ENCODE measurements at places on chromosomes 6 and 20. TPM values are rescaled to one million over a fixed set of nuclear protein-coding genes. Genes with fewer than 3 reads are reported as not detected.

PTPRT gene
- not detected for total RNA-seq

TUBB2B gene
- 0.41 TPM for total RNA-seq

HLA-DOA gene
- total RNA-seq, result 0.37 TPM

HMGCLL1 gene
- not detected for total RNA-seq

TLDC2 gene
- total RNA-seq, result not detected

HSD17B8 gene
- 14.7 TPM for total RNA-seq

DDR1 gene
- 13.7 TPM for total RNA-seq

CFB gene
- not detected for total RNA-seq

- peaks cover 2% of the 10 kb centered on the region for H3K4me1 ChIP-seq
- H3K27me3 ChIP-seq, result no peaks in the 10 kb centered on the region
- H3K27ac ChIP-seq, result no peak overlapping the region
- no peaks in the 10 kb centered on the region for H3K36me3 ChIP-seq
Observed at GRCh38 chr6:10595731-10596664, 74.8 kb downstream of the GCNT2 start.

- H3K27ac ChIP-seq, result no peak overlapping the region
- DNase-seq, result no peak
- H3K4me1 ChIP-seq, result no peaks in the 10 kb centered on the region
- no peak overlapping the region for H3K4me3 ChIP-seq
- H3K36me3 ChIP-seq, result no peaks in the 10 kb centered on the region
Observed at GRCh38 chr6:56497240-56497639, 145.4 kb downstream of the DST start.

- no peaks in the 10 kb centered on the region for H3K27me3 ChIP-seq
- no peak overlapping the region for H3K4me3 ChIP-seq
- H3K27ac ChIP-seq, result no peak overlapping the region
- no peaks in the 10 kb centered on the region for H3K36me3 ChIP-seq
- H3K4me1 ChIP-seq, result no peaks in the 10 kb centered on the region
Observed at GRCh38 chr6:1735239-1735803, 125.6 kb downstream of the FOXC1 start.

- H3K4me3 ChIP-seq, result no peak overlapping the region
- no peaks in the 10 kb centered on the region for H3K27me3 ChIP-seq
- DNase-seq, result no peak
- H3K4me1 ChIP-seq, result peaks cover 11% of the 10 kb centered on the region
- H3K27ac ChIP-seq, result no peak overlapping the region
Observed at GRCh38 chr6:162056745-162057144, 670.8 kb downstream of the PRKN start.

- no peak overlapping the region for H3K4me3 ChIP-seq
- DNase-seq, result no peak
- no peaks in the 10 kb centered on the region for H3K36me3 ChIP-seq
- H3K4me1 ChIP-seq, result peaks cover 1% of the 10 kb centered on the region
- no peak overlapping the region for H3K27ac ChIP-seq
Observed at GRCh38 chr6:25535632-25536225, 116.3 kb upstream of the SCGN start.

GRCh38 chr6:66949191-66949661 is 1242.2 kb upstream of the EYS start:
- H3K36me3 ChIP-seq, result no peaks in the 10 kb centered on the region
- H3K27ac ChIP-seq, result no peak overlapping the region
- H3K4me3 ChIP-seq, result no peak overlapping the region

GRCh38 chr6:7313505-7314165 is 636 bp upstream of the SSR1 start:
- peak overlapping the region; percentile 93 for H3K27ac ChIP-seq
- H3K4me1 ChIP-seq, result peaks cover 22% of the 10 kb centered on the region
- no peaks in the 10 kb centered on the region for H3K27me3 ChIP-seq
- H3K36me3 ChIP-seq, result peaks cover 37% of the 10 kb centered on the region
- peak overlapping the region; percentile 100 for H3K4me3 ChIP-seq
- no peak for DNase-seq

DNA sequence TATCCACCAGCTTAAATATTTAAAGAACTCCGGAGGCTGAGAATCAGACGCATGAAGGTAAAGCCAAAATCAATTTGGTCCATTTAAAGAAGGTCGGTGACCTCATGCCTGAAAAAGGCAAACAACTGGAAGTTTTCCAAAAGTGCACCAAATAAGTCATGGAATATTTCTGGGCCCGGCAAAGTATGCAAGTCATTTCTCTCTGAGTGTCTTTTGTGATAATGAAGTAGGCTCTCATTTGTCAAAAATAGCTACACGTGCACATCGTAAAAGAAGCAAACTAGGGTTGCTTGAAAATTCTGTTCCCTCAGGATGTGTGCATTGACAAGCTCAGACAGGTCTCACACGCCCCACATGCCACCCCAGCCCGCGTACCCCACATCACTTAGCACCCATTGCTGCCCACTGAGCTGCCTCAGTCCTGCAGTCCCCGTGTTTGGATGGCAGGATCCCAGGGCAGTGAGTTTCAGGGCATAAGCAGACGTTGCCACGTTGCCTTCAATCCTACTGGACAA is 20.5 kb upstream of the PYGB start:
- no peaks in the 10 kb centered on the region for H3K36me3 ChIP-seq
- no peak overlapping the region for H3K4me3 ChIP-seq
- peaks cover 7% of the 10 kb centered on the region for H3K4me1 ChIP-seq
- no peak overlapping the region for H3K27ac ChIP-seq
- H3K27me3 ChIP-seq, result no peaks in the 10 kb centered on the region

- H3K27me3 ChIP-seq, result no peaks in the 10 kb centered on the region
- DNase-seq, result no peak
- no peaks in the 10 kb centered on the region for H3K36me3 ChIP-seq
- H3K27ac ChIP-seq, result no peak overlapping the region
- no peaks in the 10 kb centered on the region for H3K4me1 ChIP-seq
Observed at GRCh38 chr20:30595698-30596097, 661.8 kb upstream of the DEFB115 start.

- no peaks in the 10 kb centered on the region for H3K4me1 ChIP-seq
- H3K27me3 ChIP-seq, result peaks cover 3% of the 10 kb centered on the region
- DNase-seq, result no peak
- H3K4me3 ChIP-seq, result no peak overlapping the region
- H3K27ac ChIP-seq, result no peak overlapping the region
- no peaks in the 10 kb centered on the region for H3K36me3 ChIP-seq
Observed at GRCh38 chr20:47159166-47159565, 197.3 kb downstream of the ZMYND8 start.

- DNase-seq, result no peak
- H3K27ac ChIP-seq, result no peak overlapping the region
- H3K27me3 ChIP-seq, result no peaks in the 10 kb centered on the region
- H3K4me3 ChIP-seq, result no peak overlapping the region
- H3K36me3 ChIP-seq, result no peaks in the 10 kb centered on the region
Observed at GRCh38 chr6:164283574-164283973, 869.1 kb downstream of the QKI start.

DNA sequence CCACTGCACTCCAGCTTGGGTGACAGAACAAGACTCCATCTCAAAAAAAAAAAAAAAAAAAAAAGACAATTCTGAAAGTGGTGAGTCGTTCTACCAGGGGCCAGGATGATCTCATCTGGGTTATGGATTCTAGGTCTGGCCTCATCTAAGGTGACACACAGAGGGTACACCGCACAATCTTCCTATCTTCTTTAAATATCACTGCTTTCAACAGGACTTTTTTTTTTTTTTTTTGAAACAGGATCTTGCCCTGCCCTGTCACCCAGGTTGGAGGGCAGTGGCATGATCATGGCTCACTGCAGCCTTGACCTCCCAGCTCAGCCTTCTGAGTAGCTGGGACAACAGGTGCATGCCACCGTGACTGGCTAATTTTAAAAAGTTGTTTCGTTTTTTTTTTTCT is 67.7 kb downstream of the SLC16A10 start:
- peaks cover 10% of the 10 kb centered on the region for H3K4me1 ChIP-seq
- no peak for DNase-seq
- no peaks in the 10 kb centered on the region for H3K36me3 ChIP-seq
- no peak overlapping the region for H3K4me3 ChIP-seq

GRCh38 chr6:145850671-145851070 is 36.1 kb upstream of the FBXO30 start:
- H3K4me3 ChIP-seq, result no peak overlapping the region
- no peaks in the 10 kb centered on the region for H3K4me1 ChIP-seq
- H3K27me3 ChIP-seq, result no peaks in the 10 kb centered on the region
- no peaks in the 10 kb centered on the region for H3K36me3 ChIP-seq

- peak overlapping the region; percentile 99 for H3K27ac ChIP-seq
- H3K4me3 ChIP-seq, result peak overlapping the region; percentile 79
- no peaks in the 10 kb centered on the region for H3K27me3 ChIP-seq
- H3K4me1 ChIP-seq, result peaks cover 52% of the 10 kb centered on the region
- DNase-seq, result no peak
Observed at GRCh38 chr6:149483849-149484655, 762 bp downstream of the ZC3H12D start.

DNA sequence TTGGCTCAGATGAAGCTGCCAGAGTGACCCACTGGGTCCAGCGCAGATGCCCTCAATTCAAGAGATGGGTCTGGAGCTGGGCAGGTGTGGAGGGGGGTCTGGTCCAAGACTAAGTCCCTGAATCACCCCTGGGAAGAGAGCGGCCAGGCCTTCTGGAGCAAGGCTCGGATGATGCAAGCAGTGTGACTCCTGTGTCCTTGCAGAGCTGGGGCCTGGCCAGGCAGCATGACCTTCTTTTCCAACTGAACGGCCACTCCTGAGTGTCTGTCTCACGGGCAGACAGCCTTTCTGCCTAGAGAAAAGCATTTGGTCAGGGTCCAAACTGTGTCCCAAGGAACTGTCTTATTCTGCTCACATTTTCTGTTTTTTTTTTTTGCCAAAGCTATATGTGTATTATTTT is 42.6 kb upstream of the FNDC1 start:
- DNase-seq, result no peak
- H3K4me3 ChIP-seq, result no peak overlapping the region
- H3K4me1 ChIP-seq, result no peaks in the 10 kb centered on the region
- peaks cover 18% of the 10 kb centered on the region for H3K27me3 ChIP-seq

- no peak for DNase-seq
- H3K4me1 ChIP-seq, result no peaks in the 10 kb centered on the region
- no peak overlapping the region for H3K4me3 ChIP-seq
- H3K27ac ChIP-seq, result no peak overlapping the region
Observed at GRCh38 chr20:51265361-51265760, 242.5 kb upstream of the KCNG1 start.

DNA sequence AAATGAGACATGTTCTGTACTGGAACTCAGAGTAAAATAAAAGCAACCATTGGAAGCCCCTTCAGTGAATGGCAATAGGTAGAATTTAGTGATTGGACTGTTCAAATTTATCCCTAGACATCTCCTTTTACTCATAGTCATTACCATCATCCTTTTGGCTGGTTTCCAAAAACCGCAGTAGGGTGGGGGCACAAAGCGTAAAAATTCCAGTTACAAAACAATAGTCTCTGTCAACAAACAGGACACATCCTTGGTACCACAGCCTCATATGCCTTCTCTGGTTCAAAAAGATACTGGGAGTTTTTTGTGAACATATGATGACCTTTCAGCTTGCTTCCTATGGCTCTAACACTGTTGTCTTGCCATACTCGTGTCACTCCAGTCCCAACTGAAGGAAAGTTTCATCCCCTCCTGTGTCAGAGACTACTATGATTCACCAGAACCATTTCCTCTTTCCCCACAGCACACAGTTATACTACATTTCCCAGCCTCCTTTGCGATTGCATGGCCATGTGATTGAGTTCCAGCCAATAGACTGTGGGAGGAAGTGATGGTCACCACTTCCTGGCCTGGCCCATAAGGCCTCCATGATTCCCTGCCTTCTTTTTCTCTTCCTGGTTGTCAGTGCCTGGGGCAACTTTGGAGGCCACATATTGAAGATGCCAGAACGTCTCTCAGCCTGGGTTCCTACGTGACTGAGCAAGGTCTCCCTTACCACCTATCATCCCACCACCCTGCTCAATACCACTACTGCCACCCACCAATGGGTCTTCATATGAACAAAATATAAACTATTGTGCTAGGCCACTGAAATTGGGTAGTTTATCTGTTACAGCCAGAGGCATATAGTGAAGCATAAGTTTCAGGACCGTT is 162.4 kb downstream of the ID4 start:
- no peaks in the 10 kb centered on the region for H3K36me3 ChIP-seq
- DNase-seq, result no peak
- no peak overlapping the region for H3K27ac ChIP-seq
- H3K4me3 ChIP-seq, result no peak overlapping the region
- no peaks in the 10 kb centered on the region for H3K4me1 ChIP-seq

GRCh38 chr20:47876311-47877088 is 91.2 kb upstream of the SULF2 start:
- no peak for DNase-seq
- no peaks in the 10 kb centered on the region for H3K27me3 ChIP-seq
- no peaks in the 10 kb centered on the region for H3K4me1 ChIP-seq
- H3K27ac ChIP-seq, result no peak overlapping the region

- no peaks in the 10 kb centered on the region for H3K36me3 ChIP-seq
- H3K4me3 ChIP-seq, result no peak overlapping the region
- H3K4me1 ChIP-seq, result no peaks in the 10 kb centered on the region
- H3K27ac ChIP-seq, result no peak overlapping the region
Observed at GRCh38 chr20:19492116-19492515, 265.9 kb upstream of the RIN2 start.

- H3K4me3 ChIP-seq, result no peak overlapping the region
- DNase-seq, result no peak
- H3K27ac ChIP-seq, result no peak overlapping the region
Observed at GRCh38 chr20:38645351-38645750, 43.7 kb downstream of the ARHGAP40 start.
